ENCODE measurements at places on chromosomes 4 and X.

DNA sequence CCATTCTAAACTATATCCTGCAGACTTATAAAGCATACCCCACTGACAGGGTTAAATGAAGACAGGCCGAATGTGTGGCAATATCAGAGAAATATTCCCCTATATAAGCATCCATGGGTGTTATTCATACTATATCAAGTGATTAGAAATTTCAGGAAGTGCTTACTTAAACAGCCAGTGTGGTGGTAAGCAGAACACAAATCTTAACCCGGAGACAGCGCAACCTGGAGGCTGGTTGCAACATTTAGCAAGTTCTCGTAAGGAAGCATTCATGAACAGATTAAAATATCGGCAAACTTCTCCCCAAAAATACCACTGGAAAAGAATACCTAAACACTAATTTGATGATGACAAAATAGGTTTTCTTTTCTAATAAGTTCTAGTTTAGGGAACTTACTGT lies 261.2 kb downstream of the CBLL2 start:
- DNase-seq = no peak

GRCh38 chr4:177005674-177006230 lies 213.0 kb upstream of the VEGFC start:
- peak; percentile 33 for DNase-seq

GRCh38 chr4:38857354-38858096 lies 908 bp upstream of the TLR6 start:
- peak; percentile 49 for DNase-seq

- no peak for DNase-seq
Observed at GRCh38 chrX:54821310-54821709, 13.8 kb downstream of the MAGED2 start.

DNA sequence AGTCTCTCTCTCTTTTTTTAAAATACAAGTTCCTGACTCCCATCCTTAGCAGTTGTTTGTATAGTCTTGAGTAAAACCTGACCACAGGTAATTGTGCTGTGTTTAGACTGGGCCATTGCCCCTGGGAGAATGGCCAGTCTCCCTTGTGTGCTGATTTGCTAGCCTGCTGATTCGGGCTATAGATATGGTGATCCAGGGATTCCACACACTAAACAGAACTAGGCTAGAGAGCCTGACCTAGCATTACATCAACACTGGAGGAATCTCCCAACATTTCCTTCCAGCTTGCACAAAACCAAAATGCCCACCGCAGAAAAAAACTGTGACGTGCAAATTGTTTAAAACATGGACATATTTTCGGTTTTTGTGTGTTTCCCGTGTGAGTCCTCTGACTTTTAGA lies 5.1 kb downstream of the UPRT start:
- no peak for DNase-seq

- no peak for DNase-seq
Observed at GRCh38 chr4:7806338-7807090, 133.1 kb downstream of the AFAP1 start.

DNA sequence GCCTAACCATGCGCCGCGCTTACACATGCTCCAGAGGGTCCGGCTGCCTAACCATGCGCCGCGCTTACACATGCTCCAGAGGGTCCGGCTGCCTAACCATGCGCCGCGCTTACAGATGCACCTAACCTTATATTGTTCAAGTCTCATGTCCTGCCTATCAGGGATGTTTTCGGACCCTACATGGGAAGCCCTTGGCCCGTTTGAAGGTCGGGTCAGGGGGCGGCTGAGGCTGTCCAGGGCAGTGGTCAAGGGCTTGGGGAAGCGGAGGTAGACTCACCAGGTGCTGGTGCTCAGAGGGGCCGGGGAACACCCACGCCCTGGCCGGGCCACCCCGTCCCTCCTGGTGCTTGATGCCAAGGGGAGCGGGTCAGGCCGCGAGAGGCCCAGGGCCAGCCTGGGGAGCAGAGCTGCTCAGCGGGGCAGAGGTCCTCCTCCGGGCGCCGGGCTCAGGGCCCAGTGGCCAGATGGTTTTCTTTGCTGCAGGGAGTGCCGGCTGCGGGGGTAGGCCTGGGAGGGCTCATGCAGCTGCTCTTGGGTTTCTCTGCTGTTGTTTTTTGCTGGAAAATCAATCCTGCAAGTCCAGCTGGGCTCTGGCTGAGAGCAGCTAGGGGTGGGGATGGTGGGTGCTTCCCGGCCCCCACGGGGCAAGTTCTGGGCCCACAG lies 35.4 kb upstream of the SPON2 start:
- peak; percentile 31 for DNase-seq

- no peak for DNase-seq
Observed at GRCh38 chrX:20143111-20143510, 1.5 kb upstream of the EIF1AX start.

DNA sequence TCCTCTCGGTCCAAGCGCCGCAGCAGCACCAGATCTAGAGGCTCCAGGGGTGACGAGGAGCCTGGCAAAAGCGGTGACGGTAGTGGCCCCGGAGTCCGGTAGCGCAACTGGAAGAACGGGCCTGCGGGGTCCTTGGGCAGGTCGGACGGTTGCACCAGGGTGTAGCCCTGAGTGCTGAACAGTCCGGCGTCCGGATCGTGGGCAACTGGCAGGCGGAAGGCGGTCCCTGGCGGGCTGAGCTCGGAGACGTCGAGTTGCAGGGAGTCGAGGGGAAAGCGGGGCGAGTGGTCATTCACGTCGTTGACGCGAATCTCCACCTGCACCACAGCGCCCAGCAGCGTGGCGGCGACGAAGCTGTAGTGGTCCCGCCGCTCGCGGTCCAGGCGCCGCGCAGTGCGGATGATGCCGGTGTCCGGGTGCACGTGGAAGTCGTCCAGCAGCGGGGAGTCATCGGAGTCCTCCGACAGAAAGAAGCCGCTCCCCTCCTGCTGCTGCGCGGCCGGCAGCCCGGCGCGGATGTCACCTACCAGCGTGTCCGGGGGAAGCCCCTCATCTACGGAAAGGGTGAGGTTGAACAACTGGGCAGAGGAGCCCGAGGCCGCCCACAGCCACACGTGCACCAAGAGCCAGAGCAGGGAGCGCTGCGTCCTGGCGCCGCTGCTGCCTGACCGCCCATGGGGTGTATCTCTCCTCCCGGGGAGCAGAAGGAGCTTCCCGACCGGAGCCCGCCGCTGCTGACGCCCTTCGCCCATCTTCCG lies 837 bp downstream of the DCHS2 start:
- no peak for DNase-seq

- no peak for DNase-seq
Observed at GRCh38 chr4:159451006-159451405, 348.1 kb downstream of the RAPGEF2 start.

DNA sequence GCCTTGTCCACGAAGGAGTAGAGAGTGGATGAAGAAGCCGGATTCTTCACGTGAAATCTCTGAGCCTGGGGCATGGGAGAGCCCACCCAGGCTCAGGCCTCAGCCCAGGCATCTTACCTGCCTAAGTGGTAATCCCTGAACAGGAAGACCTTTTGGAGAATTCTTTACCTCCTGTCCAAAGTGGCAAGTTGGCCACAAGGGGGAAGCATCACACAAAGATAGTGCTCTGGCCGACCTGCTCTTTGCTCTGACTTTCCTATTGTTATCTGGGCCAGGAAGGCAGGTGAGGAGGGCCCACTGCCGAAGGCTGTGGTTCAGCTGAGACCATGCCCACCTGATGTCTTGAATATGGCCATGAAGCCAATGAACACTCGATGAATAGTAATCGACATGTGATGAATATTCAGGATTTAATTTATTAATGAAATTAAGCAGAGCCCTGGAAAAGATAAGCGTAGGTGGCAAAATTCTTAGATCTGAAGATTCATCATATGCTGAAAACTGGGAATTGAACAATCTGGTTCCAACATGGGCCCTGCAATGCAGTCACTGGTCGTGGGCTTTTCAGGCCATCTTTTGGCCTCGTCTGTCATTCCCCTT lies 93.8 kb downstream of the PDGFRA start:
- no peak for DNase-seq

GRCh38 chr4:40325406-40326019 lies 9.6 kb upstream of the CHRNA9 start:
- no peak for DNase-seq

DNA sequence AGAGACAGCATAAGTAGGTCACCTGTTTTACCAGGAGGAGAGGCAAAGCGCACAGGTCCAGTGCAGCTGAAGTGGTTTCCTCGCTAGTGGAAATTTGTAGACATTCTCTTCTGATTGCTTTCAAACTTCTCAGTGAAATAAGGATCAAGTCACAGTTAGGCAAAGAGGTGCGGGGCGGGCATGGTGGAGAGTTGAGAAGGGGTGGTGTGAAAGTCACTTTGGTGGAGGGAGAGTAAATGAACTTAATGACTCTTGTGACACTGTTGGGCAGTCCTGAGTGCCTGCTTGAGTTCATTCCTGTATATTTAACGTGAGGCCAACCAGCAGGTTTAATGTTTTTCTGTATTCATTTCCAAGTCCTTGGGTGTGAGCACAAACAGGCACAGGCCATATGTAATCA lies 235.6 kb downstream of the TRIML1 start:
- DNase-seq = no peak

- no peak for DNase-seq
Observed at GRCh38 chr4:87863486-87863885, 30.7 kb downstream of the MEPE start.

- no peak for DNase-seq
Observed at GRCh38 chr4:23516716-23517115, 373.1 kb downstream of the PPARGC1A start.

GRCh38 chr4:79987401-79987800 lies 85.6 kb downstream of the ANTXR2 start:
- no peak for DNase-seq

- DNase-seq = no peak
Observed at GRCh38 chrX:915427-916229, 285.0 kb downstream of the SHOX start.

DNA sequence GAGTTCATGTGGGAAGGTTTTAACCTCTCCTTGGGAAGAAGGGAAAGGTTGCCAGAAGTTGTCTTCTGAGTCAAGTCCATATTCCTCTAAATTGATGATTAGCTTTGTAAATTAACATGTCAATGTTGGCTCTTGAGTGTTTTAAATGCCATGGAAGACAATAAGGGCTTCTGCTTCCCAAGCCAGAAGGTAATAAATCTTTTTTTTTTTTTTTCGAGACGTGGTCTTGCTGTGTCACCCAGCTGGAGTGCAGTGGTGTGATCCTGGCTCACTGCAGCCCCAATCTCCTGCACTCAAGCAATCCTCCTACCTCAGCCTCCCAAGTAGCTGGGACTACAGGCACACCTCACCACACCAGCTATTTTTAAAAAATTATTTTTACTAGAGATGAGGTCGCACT lies 5.0 kb upstream of the REST start:
- DNase-seq = no peak

DNA sequence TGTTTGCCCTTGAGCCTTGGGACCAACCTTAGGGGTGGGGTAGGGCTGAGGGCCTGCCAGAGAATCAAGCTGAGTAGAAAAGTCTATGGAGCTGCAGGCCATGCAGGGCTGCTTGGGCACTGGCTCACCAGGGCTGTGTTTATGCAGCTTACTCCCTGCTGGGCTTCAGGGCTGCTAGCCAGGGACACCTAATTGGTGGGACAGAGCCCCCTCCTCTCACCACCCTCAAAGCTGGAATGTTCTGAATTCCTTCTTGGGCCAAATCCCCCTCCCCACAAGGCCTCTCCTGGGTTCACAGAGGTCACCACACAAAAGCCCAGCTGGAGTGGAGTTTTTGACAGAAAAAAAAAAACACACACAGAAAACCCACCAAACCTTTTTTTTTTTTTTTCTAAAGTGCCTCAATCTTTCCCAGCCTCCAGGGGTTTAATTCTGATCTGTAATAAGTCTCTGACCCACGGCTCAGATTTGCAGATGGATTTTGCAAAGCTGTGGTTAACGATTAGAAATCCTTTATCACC lies at the start of gene CLDN2:
CLDN2 (plus strand) TSS at position 471 of the 521 bp plus-strand sequence. CDS start 7,827 bp downstream, outside the sequence.
- no peak for DNase-seq

DNA sequence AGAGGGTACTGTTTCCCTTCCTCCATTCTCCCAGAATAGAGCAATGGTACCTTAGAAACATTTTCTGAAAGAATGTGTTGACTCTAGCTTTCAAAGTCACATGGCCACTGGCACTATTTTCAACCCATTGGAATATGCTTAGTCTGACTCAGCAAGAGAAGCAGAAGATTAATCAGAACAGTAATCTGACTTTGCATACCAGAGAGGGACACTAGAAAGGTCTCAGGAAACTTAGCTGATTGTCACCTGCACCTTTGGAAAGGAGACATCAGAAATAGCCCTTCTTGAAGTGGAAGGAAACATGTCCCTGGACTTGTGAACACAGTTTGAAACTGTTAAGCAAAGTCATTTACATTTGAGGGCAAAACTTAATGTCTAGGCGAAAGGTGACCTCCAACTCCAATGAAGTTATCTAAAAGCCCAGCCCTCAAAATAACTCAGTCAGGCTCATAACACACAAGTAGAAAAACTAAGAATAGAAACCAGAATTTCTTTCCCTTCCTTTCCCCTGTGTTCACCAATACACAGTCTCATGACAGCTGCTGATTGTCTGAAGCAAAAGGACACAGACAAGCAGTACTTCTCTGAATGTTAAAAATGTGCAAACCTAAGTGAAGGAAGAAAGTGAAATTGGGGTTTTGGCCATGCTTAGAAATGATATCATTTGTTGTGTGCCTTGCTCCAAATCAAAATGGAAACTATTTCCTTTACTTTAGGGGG lies 270.8 kb downstream of the GRIA3 start:
- DNase-seq = no peak

DNA sequence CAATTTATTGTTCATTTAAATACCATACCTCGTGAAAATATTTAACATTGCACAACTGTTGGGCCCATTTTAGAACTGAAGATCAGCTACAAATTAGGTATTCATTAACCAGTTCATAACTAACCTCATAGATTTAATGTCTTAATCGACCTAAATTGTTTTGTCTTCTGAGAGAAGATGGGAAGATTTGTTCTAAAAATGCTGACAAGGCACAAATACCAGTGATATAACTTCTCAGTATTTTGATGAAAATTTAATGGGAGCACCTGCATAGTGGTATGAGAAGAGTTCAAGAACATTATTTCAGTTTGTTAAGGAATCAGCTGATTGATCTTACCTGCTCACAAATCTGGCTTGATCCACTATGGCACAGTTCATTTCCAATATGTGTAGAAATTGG lies 33.9 kb downstream of the POF1B start:
- DNase-seq = no peak

- DNase-seq = no peak
Observed at GRCh38 chr4:152100379-152101201, 339.8 kb upstream of the GATB start.

DNA sequence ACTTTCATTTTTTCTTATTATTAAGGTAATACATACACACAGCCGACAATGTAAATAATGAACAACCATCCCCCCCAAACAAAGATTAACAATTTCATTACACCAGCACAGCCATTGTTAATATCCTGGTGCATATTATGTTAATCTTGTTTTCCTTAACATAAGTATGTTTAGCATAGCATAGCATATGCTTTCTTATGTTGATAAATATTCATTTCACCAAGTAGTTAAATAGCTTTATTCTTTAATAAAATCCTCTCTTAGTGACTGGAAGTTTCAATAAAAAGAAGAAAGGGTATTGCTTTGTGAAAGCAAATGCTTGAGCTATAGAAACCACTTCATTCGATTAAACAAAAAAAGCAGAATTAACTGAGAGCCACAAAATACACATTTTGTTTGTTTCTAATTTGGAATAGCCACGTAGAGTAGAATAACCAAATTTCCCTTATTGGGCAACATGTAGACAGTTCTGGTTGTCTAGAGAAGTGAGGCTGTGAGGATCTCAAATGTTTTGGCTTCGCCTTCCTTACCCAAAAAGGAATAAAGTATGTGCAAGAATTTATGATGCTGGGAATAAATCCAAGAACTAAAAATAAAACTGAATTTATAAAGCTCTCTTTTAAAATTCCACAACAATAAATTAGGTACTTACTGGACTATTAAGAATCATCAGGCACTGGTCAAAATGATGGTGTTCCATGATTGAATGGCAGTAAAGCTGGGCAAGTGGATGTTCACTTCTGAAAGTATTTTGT lies 118.0 kb downstream of the PDE5A start:
- peak; percentile 56 for DNase-seq

All from BJ (cell line).